ENCODE measurements at places on chromosomes 11 and 22. TPM values are rescaled to one million over a fixed set of nuclear protein-coding genes. Genes with fewer than 3 reads are reported as not detected.

Gene APOL1
- 0.39 TPM for total RNA-seq

Gene CYP2D6
- total RNA-seq = 0.33 TPM

Gene OTUB1
- total RNA-seq = 33.8 TPM

Gene CELSR1
- total RNA-seq = 135 TPM

Gene SELENOH
- total RNA-seq = 82.8 TPM

Gene MS4A3
- total RNA-seq = not detected

Measured in placental epithelial cell (primary cell).